ENCODE measurements at places on chromosomes 7 and 10. TPM values are rescaled to one million over a fixed set of nuclear protein-coding genes. Genes with fewer than 3 reads are reported as not detected.

The SFXN2 gene
- 1.6 TPM for total RNA-seq

The CSGALNACT2 gene
- total RNA-seq, result 7.1 TPM

DNA sequence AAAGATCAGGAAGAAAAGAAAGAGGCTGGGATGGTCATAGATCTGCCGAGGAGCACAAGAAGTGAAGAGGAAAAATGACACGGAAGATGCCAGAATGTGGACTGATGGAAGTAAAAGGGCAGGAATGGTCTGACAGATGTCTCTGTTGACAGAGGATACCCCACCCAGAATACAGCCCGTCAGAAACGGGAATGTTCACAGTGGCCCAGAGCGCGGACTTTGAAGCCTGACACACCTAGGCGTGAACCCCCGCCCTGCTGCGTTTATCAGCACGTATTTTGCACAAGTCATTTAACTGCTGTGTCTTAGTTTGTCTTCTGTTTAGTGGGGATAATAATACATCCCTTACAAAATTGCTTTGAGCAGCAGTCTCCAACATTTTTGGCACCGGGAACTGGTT is 27.1 kb downstream of the AKR1B1 start:
- no peak for DNase-seq

- no peak for DNase-seq
Measured at GRCh38 chr7:102165136-102165535, 121.5 kb upstream of the SH2B2 start.

- DNase-seq, result no peak
Measured at GRCh38 chr10:84660450-84661159, 332.2 kb downstream of the CCSER2 start.

- DNase-seq, result no peak
Measured at GRCh38 chr7:70301673-70302185, 703.5 kb downstream of the AUTS2 start.

- no peak for DNase-seq
Measured at GRCh38 chr10:49282306-49282705, 16.7 kb upstream of the C10orf71 start.

- no peak for DNase-seq
Measured at GRCh38 chr10:121680879-121681655, 82.8 kb upstream of the FGFR2 start.

DNA sequence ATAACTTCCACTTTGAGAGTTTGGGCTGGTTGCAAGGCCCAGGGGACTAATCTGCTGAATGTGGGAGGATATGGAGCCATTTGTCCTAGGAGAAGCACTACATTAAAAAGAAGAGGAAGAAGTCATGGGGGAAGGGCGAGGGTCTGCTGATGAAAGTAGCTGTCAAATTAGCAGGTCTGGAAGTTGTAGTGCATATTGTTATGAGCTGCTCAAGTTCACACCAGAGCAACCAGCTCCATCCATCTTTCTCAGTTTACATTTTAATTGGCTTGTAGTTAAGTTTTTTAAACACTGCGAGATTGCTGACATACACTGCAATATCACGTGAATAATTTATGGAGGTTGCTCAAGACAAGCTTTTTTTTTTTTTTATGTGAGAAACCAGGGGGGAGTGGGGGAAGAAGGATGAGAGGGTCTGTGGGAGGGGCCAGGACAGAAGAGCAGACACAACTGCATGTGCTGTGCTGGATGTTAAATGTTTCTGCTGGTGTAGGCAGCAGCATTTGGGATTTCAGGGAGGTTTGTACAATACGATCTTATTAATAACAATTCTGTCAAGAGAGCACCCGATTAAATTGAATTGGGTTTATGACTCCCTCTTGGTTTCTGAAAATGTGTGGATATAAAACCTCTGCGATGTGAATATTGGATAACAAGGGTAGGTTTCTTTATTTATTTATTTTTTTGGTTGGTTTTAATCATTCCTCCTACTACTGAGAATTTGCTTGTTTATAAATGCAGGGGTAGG is 759.0 kb upstream of the GALNT17 start:
- DNase-seq, result no peak
